ENCODE measurements at places on chromosomes 5 and 9.
A peak's percentile ranks its signal among the peaks of the same experiment; 100 is the strongest.

DNA sequence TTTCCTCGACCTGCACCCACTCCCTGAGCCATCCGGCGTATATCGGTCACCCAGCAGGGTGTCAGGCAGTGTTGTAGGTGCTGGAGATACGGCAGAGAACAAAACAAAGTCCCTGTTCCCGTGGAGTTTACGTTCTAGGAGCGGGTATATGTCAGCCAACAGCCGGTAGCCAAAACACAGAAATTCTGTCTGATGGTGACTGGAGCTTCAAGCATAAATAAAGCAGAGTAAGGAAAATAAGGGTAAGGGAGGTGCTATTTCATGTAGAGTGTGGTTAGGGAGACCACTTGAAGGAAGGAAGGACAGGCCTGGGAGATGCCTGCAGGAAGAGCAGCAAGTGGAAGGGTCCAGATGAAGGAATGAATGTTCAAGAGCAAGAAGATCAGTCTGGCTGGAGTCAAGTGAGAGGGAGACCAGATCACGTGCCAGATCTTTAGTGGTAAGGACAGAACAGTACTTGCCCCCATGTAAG, 783 bp upstream of the ZFR start:
- no peak for DNase-seq

DNA sequence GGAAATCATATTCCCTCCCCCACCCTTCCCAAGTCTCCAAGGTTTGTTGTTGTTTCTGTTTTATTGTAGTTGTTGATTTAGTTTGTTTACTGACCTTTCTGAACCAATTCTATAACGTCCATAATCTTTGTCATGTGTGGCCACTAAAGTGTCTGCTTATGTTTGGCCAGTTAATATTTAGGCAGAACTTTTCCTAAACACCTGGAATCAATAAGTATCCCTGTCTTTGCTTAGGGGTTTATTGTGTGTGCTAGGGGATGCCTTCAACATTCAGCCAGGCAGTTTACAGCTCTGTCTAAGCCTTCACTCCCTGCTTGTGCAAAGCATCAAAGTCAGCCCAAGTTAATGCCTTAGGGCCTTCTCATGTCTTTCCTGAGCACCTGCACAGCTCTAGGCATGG, 16.9 kb upstream of the LECT2 start:
- no peak for DNase-seq

DNA sequence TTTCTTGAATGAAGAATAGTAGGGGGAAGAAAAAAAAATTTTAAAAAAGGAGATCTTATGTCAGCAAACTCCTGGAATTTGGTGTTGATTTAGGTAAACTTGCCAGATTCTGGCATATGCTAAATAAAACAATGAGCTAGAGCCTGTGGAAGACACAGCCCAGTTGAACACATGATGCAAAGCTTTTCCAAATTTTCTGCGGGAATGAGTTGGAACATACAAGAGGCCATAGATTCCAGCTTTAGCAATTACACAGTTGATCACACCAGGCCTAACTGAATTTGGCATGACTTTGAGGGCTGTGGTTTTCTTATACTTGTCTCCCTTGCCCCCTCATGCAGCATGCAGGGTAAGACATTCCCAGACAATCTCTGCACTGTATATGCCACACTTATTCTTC, 297.0 kb downstream of the SH3GL2 start:
- DNase-seq, result no peak

DNA sequence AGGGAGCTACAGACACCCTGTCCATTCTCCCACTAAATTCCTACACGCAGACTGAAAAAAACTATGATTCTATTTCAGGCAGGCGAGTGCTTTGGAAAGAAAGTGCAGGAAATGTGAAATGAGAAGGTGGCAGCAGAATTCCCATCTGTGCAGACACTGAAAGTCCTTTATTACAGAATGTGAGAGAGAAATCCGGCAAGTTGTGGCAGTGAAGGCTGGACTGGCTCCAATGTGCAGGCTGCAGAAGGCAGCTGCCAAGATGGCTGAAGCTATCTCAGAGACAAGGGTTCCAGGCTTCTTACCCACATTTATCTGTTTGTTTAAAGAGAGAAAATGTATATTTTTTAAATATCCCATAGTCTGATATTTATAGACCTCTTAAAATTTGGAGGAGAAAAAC, 161.8 kb upstream of the VLDLR start:
- no peak for DNase-seq

DNA sequence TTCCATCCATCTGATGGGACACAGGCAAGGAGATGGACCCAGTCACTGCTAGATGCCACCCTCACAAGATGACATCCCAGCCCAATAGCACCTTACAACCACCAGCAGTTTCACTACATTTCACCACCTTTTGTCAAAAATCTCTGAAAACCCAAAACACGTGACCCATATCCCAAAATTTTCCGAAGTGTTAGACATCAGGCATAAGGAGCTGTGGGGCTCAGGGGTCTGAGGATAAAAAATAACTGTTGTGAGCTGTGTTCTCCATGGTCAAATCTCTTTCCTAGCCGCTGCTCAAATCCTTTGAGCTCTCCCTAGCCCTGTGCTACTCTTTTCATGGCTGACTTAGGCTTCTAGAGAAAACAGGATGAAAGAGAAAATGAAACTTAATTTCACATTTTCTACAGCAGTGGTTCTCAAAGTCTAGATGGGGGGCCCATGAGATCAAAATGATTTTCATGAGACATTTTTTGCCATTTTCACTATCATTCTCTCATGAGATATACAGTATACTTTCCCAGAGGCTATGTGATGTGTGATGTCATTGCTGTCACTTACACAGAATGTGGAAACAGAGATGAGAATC, 40.7 kb downstream of the TIMD4 start:
- no peak for DNase-seq

- no peak for DNase-seq
Measured at GRCh38 chr5:106414342-106414741, 1256.4 kb downstream of the EFNA5 start.

DNA sequence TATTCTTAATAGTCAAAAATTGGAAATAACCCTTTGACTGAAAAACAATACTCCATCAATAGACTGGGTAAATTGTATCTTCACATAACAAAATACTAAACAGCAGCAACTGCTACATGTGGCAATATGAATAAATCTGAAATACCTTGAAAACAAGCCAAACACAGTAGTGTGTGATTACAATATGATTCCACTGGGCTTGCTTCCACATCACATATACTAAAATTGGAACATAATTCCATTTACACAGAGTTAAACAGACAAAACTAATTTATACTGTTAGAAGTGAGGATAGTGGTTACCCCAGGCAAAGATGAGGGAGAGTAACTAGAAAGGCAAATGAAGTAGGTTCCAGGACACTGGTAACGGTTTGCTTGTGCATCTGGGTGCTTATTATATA, 20.4 kb downstream of the FNIP1 start:
- no peak for DNase-seq

DNA sequence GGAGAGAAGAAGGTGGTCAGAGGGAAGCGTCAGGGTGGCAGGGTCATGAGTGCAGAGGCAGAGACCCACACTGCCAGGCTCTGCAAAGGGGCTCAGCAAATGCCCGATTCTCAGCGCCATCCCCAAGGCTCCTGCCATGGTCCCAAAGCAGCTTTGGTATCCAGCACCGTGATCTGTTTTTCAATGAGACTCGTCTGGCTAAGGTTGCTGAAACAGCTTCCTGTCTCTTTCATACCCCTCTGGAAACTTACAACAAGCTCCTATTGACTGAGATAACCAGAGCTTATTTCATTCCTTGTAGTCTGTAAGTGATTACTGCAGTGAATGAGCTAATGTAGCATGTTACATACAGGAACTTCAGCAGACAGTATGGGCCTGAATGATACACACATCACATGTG, 568.6 kb upstream of the DAP start:
- DNase-seq, result no peak

DNA sequence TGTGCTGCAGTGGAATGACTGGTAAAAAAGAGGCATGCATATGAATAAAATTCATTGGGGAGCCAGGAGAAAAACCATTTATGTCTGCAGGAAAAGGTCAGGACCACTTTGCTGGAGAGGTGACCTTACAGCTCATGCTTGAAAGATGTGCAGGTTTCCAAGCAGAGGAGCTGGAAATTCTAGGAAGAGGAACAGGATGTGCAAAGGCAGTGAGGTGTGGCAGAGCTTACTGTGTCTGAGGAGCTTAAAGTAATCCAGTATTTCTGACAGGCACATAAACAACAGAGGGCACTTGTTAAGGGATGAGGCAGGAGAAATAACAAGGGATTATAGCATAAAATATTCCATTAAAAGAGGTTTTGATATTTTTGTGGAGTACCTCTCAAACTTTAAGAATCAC, 203.2 kb downstream of the CD180 start:
- no peak for DNase-seq

- DNase-seq, result no peak
Measured at GRCh38 chr9:79264041-79264440, 307.7 kb upstream of the TLE4 start.

DNA sequence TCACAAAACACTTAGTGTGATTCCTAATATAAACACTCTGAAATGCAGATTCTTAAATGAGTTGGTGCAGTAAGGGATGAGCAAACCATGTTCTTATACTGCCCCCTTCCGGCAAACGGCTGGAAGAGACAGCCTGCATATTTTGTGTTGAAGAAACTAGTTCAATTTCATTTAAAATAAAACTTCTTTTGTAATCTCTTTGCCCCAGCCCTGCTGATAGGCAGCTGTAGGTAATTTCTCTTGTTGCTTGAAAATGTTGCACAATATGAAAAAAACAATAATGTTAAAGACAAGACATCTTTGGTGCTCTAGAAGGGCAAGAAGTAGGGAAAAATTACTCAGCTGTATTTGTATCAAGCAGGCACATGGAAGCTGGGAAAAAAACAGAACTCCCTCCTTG, 89.7 kb upstream of the CCNG1 start:
- peak; percentile 48 for DNase-seq

DNA sequence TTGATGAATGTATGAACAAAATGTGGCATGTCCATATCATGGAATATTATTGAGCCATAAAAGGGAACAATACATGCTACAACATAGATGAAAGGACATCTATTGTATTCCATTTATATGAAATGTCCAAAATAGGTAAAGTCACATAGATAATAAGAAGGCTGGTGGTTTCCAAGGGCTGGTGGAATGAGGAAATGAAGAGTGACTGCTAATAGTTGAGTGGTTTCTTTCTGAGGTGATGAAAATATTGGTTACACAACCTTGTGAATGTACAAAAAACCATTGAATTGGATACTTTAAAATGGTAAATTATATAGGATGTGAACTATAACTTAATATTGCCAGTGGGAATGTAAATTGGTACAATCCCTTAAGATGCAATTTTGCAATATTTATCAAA, 5.2 kb downstream of the ARSB start:
- DNase-seq, result no peak

DNA sequence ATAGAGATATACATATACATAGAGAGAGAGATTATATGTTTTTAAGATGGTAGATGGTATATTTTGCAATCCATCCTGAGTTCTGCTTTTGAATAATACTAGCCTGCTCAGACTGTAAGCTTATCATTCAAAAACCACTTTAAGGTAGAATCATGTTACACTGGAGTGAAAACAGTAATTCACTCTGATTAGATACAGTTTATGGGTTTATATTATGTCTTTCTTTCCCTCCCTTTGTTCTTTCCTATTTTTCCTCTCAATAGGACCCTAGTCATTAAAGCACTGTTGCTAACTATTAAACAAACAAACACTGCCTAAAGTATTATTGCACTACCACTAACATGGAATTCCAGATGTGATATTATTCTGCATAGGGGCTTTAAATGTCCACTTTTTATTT, 202.0 kb downstream of the ADAMTSL1 start:
- no peak for DNase-seq
